ENCODE measurements at places on chromosomes 7 and 10.

- no peak for DNase-seq
These were observed 51.4 kb upstream of the NPS start for GRCh38 chr10:127497685-127498084.

DNA sequence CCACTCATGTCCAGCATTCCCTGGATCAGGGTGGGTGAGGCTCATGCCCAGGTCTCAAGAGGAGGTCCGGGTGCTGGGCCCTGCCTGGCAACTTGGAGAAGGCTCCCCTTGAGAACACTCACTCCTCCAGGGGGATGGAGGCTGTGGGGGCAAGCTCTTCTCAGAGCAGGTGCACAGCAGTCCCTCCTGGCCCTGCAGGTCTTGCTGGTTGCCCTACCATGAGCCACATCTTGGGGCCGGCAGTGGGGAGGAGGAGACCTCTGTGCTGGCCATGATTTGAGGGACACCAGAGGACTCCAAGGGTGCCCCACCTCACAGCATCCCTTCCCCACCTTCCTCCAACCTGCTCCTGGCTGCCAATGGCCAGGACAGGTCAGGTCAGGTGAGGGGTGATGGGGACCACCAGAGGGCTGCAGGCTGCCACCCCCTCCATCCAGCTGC, 87.4 kb upstream of the RET start:
- no peak for DNase-seq

DNA sequence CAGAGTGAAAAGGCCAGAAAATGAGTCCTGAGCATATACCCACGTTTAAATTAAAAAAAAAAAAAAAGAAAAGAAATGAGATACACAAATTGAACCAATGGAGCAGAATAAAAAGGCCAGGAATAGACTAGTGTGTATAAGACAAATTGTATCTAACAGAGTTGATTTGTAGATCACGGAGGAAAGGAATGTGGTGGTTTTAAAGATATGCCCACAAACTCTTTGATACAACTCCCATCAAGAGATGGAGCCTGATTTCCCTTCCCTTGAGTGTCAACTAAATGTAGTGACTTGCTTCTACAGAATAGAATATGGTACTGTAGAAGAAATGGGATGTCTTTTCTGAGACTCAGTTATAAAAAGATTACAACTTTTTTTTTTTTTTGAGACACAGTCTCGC, 10.4 kb downstream of the SYPL1 start:
- no peak for DNase-seq

GRCh38 chr7:4010061-4010605, 672.0 kb upstream of the FOXK1 start:
- no peak for DNase-seq

GRCh38 chr10:1377231-1377630, 321.0 kb downstream of the WDR37 start:
- no peak for DNase-seq

GRCh38 chr10:44619975-44620374, 235.1 kb upstream of the CXCL12 start:
- DNase-seq, result no peak

DNA sequence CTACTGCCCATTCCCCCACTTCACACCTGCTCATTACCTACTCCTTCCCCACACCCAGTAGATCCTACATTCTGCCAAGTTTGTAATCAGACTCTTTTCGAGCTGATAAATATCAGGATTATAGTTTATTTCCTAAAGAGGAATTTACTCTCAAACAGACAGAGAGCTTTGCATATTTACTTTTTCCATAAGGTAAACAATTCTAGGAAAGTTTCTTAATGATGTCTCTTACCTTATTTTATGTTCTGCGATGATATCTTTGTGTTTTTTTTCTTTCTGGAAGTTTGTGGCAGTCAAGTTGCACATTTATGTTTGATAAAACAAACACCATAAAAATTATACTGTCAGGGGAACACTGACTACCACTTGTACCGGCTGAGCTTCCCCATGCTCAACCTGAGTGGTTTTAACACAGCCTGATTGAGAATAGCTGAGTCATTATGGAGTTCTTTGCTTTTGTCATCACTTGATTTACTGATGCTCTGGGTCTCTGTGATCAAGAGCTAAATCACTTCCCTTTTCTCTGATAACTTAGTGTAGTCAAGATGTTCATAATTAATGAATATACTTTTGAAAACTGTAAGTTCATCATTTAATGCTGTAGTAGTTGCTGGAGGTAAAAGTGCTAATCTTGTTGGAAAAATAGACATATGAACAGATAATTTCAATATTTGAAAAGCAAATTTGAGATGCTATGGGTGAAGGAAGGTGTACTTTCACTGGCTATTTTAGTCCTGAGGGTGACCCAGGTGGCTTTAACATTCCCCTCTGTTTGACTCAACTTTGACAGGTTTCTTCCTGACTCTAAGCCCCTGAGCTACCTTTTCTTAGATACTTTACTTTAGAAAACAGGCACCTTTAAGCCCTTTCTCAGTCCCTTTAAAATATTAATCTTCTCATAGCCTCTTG, 1034.5 kb upstream of the LRRTM3 start:
- no peak for DNase-seq

GRCh38 chr10:103102195-103102594, 90.9 kb downstream of the NT5C2 start:
- no peak for DNase-seq

DNA sequence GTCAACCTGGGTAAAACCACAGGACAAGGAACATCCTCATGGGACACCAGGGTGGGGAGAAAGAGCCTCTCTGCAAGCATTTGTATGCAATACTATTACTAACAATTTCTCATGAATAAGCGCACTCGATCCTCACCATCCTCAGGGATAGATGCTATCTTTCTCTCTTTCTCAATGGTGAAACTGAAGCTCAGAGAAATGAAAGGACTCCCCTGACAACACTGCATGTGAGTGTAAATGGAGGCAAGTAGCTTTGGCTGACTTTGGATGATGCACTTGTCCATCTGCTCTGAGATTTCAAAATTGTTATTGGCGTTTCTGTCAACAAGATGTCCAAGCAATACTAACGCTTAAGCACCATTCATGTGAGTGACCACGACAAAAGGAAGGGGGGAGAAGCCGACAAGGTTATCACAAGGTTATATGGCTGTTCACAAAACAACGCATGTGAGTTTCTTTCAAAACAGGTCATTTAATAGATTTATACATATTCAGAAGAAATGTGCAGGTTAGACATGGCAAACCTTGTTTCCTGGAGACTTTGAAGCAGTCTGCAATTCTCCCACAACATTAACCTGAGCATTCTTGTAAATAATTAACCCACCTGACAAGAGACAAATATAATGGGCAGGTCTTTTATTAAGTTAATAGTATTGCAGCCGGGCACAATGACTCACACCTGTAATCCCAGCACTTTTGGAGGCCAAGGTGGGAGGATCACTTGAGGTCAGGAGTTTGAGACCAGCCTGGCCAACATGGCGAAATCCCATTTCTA, 54.0 kb downstream of the IFIT5 start:
- no peak for DNase-seq

DNA sequence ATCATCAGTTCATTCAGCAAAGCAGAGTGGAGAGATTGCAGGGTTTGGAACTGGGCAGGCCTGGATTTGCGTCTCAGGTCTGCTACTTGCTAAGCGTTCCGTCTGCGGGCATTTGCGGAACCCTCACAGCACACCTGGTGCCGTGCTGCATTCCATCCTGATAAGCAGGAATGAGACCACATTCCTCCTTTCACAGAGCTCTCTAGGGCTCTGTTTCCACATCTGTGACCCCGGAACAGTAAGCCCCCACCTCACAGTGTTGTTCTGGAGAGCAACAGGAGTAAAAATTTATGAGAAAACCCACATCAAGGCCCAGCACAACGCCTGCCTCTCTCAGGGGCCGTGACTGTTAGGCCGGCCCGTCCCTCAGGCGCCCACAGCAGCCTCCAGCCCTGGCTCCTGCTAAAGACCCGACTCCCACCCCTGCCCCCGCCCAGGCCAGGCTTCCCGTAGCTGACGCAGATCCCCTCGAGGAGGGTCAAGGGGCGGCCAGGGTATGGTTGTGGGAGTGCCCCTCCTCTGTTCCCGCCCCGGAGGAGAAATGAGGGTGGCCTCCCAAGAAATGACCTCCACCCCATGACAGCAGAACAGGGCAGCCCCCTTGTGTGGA, 128.9 kb downstream of the RGS10 start:
- no peak for DNase-seq

GRCh38 chr10:92238586-92239098, 52.2 kb downstream of the CPEB3 start:
- peak; percentile 63 for DNase-seq

DNA sequence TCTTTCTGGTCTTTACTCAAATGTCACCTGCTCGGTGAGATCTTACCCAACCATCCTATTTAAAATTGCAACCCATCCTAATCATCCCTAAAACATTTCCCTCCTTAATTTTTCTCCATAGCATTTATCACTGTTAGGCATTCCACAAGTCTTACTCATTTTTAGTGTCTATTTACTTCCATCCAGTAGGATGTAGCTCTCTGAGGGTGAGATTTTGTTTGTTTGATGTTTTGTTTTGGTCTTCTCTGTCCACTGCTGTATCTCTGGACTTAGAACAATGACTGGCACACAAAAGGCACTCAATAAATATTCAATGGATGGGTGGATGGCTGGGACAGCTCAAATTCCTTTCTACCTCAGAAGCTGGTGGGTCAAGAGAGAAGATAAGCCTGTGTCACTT, 15.8 kb upstream of the DUSP5 start:
- DNase-seq, result no peak

DNA sequence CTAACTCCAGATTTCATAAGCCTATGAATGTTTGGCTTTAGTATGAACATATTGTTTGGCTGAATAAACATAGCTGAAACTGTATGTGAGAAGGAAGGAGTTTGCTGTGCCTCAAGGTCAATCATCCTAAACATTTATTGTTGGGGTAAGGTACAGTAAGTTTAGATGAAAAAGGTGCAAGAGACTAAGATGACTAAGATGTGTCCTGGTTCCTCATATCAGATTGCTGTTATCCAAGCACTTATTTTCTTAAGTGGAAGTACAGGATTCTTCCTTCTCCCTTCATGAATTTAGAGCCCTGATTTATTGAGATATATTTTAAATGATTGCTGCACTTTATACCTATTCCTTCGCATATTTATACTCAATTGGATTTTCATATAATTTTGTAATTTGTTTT, 12.2 kb downstream of the MDFIC start:
- DNase-seq, result no peak

DNA sequence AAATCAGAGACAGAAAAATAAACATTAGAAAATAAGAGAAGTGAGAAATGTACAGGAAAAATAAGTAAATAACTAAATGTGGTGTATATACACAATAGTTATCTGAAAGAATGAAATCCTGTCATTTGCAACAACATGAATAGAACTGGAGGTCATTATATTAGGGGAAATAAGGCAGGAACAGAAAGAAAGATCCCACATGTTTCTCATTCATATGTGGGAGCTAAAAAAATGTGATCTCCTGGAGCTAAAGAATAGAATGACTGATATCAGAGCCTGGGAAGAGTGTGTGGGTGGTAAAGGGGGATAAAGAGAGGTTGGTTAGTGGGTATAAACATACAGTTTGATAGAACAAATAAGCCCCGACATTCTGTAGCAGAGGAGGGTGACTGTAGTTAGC, 27.3 kb downstream of the PLXDC2 start:
- DNase-seq, result no peak

DNA sequence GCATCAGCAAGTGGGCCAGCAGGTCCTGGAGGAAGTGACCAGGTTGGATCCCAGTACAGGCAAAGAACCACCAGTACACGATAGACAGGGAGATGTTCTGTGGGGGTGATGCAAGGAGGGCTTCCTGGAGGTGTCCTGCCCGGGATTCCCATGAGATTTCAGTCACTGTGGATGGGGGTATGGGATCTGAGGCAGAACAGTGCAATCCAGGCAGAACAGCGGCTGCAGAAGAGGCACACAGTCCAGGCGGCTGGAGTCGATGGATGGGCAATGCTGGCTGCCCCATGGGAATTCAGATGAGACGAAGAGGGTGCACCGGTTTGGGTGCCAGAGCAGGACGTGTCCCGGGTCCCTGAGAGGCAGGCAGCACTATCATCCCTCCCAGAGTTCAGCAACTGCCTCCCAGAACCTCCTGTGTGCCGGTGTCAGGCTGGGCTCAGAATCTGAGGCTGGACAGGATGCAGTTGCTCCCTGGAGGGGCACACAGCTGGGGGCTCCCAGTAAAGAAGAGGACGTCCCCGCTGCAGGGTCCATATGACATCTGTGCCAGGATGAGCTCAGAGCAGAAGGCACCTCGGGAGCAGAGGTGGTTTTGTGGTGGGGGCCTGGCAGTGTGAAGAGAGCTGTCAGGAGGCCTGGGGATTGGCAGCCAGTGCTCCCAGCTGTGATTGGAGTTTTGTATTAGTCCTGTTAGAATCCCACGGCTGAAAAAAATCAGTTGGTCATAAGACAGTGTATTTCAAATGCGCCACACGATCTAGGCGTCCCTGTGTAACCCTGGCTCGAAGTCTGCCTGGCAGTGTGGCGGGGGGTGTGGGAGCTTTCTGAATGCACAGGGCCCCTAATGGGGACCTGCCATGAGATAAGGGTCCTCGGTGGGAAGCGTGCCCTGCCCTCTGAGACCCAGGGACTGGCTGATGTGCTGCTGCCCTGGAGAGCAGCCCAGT, 3.2 kb downstream of the KNDC1 start:
- DNase-seq, result no peak

DNA sequence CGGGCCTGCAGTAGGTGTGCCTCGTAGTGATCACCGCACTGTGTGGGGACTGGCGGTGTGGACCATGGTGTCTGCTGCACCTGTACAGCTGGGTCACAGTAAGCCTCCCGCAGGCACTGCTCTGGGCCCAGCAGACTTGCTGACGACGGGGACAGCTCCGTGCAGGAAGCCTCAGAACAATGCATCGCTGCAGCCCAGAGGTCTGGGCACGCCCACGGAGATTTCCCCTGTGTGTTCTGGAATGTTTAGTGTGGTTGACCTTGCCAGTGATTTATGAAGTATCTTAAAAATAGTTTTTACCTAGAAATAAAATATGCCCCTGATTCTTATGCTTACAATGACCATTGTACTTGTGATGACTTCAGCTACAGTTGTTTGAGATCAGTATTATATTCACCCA, 59.1 kb upstream of the ZNF32 start:
- DNase-seq, result no peak

DNA sequence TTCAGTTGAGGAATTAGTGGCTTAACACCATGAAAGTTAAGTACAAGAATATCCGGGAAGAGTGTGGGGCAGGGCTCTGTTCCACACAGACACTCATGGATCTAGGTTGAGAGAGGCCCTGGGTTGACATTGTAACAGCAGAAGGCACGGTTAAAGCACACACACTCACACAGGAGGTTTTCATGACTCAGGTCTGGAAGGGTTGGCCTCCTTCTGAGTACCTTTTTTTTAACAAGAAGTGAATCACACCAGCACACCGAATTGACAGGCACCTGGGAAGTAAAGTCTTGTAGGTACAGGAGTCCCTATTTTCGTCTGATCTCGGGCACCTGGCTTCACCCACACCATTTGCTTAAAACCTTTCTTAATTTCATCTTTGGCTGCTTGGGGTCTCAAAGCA, 509.4 kb upstream of the ADARB2 start:
- no peak for DNase-seq

GRCh38 chr10:106679314-106679713, 485.2 kb downstream of the SORCS1 start:
- no peak for DNase-seq

GRCh38 chr10:100890673-100891317, 22.0 kb upstream of the SLF2 start:
- DNase-seq, result peak; percentile 91

All from HTR-8/SVneo (cell line).